ENCODE measurements at places on chromosomes 5 and 9. TPM values are rescaled to one million over a fixed set of nuclear protein-coding genes. Genes with fewer than 3 reads are reported as not detected.
A peak's percentile ranks its signal among the peaks of the same experiment; 100 is the strongest.

DNA sequence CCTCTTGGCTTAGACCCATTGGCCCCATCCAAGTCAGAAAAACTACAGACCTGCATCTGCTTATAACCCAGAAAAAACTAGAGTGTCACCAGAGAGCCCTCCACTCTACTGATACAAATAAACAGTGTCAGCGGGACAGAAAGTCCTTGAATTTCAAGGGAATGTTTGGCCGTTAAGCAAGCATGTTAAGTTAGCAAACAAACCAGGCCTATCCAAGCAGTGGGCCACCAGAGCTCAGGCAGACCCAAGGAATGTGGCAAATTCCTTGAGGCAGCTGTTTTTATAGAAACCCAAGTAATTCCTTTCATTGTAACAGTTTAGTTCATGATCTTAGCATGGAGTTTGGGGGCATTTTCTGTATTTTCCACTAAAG is 70.9 kb downstream of the PRLR start:
- H3K27ac ChIP-seq: no peak overlapping the region
- no peaks in the 10 kb centered on the region for H3K36me3 ChIP-seq
- no peaks in the 10 kb centered on the region for H3K27me3 ChIP-seq
- no peak overlapping the region for H3K4me3 ChIP-seq
- peaks cover 19% of the 10 kb centered on the region for H3K4me1 ChIP-seq

- DNase-seq: no peak
- H3K4me1 ChIP-seq: no peaks in the 10 kb centered on the region
- no peaks in the 10 kb centered on the region for H3K36me3 ChIP-seq
- H3K27me3 ChIP-seq: no peaks in the 10 kb centered on the region
These were observed 177.4 kb downstream of the ELAVL2 start for GRCh38 chr9:23648651-23649050.

DNA sequence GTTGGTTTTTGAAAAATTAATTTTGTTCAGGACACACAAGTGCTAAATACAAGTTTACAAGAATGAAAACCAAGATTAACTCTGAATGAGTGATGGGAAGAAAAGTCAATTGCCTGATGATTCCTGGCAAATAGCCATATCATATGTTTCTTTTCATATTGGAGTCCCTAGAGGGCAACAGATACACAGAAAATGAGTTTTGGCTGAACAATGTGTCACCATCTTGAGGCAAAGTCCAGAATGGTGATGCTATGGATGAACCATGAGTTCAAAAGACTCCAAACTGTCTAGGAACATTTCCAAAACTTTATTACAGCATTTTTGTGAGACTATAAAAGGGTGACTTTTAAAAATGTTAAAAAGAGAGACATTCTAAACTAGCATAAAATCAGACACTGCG is 382.9 kb downstream of the TMEM161B start:
- DNase-seq: no peak
- H3K4me1 ChIP-seq: no peaks in the 10 kb centered on the region
- no peak overlapping the region for H3K27ac ChIP-seq

DNA sequence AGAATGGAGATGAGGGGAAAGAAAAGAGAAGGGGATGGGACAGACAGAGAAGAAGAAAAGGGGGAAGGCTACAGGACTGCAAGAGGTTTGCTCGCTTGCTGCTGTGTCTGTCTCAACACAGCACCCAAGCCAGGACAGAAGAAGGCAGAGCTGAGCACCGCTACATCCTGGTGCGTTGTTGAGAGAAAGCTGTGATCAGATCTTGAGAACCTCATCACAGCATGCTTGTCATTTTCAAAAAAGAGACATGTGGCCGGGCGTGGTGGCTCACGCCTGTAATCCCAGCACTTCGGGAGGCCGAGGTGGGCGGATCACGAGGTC is 110.9 kb downstream of the NXNL2 start:
- H3K27me3 ChIP-seq: no peaks in the 10 kb centered on the region
- peaks cover 3% of the 10 kb centered on the region for H3K4me1 ChIP-seq
- DNase-seq: no peak
- no peak overlapping the region for H3K27ac ChIP-seq

DNA sequence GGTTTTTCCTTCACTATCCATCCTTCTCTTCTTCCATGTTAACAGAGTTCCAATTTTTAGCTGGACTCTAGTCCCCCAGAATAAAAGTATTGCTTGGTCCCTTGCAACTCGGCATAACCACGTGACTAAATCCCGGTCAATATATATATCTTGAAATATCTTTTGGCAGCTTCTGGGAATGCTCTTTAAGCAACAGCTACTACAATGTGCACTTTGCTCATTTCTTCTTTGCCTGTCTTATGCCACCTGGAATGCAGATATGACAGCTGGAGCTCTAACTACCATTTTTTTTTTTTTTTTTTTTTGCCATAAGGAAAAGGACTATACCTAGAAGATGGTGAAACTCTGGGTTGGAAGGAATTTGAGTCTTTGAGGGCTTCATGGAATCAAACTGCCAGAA is 82.6 kb downstream of the GCNT4 start:
- DNase-seq: no peak
- H3K27ac ChIP-seq: no peak overlapping the region
- H3K4me3 ChIP-seq: no peak overlapping the region
- no peaks in the 10 kb centered on the region for H3K4me1 ChIP-seq
- H3K36me3 ChIP-seq: no peaks in the 10 kb centered on the region
- H3K27me3 ChIP-seq: no peaks in the 10 kb centered on the region

GRCh38 chr9:133727277-133727875 is 10.8 kb downstream of the SARDH start:
- no peak overlapping the region for H3K27ac ChIP-seq
- H3K36me3 ChIP-seq: no peaks in the 10 kb centered on the region
- no peaks in the 10 kb centered on the region for H3K4me1 ChIP-seq

DNA sequence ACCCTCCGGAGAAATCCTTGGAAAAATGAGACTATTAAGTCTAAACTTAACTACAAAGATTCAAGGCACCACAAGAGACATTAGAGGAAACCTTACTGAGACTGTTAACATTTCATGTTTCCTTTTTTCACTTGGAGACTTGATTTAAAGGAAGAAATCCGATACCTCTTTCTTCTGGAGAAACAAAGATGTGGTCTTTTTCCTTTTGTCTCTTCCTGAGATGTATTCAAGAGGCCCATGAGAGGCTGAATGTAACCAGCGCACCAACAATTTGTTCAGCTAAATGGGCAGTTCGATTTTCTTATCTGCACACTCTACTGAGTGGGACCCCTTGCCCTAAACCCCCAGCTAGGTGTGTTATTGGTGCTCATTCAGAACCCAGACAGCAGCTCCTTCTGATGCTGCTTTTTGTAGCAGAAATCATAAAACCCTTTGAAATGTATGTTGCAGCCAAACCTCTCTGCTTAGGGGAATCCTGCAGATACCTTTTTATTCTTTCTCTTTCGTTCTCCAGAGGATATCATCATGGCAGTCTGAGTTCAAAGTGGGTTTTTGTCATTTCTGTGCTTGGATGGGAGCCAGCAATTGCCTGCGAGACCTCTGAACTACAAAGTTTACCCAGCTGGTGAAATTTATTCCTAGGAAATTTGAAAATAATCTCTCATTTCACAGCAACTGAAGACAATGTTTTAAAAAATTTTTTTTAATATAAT is 41.9 kb upstream of the ACTBL2 start:
- no peak overlapping the region for H3K4me3 ChIP-seq
- no peak overlapping the region for H3K27ac ChIP-seq
- DNase-seq: no peak
- no peaks in the 10 kb centered on the region for H3K27me3 ChIP-seq
- no peaks in the 10 kb centered on the region for H3K4me1 ChIP-seq

GRCh38 chr9:87824886-87825285 is 57.8 kb upstream of the SPATA31E1 start:
- no peak for DNase-seq
- H3K4me1 ChIP-seq: no peaks in the 10 kb centered on the region
- no peaks in the 10 kb centered on the region for H3K36me3 ChIP-seq
- H3K4me3 ChIP-seq: no peak overlapping the region
- H3K27me3 ChIP-seq: no peaks in the 10 kb centered on the region

DNA sequence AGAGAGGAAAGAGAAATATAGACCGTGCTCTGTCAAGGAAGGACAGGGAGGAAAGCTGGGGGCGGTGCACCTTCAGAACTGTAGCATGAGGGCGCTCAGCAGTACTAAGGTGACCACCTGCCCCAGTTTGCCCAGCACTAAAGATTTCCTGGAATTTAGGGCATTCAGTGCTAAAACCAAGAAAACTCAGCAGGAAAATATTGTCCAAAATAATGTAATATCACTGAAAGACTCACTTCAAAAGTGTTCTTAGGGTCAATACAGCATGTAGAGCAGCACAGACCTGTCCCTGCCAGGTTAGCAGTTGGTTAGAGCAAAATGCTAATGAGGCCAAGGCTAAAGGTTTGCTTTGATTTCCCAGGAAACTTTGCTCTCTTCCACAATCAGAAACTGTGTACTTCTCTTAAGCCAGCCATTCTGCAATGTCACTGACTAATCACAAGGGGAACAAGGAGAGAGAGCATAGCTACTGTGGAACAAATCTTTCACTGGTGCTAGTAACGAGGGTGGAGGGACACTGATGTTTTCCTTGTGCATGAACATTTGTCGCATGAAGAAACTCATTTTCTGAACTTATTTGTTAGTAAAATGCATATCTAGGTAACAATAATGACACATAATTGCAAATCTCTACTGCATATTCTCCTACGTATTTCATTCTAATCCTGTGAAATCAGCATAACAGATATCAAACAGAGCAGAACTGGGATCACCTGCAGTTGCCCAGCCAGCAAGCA is 53.0 kb upstream of the GRAMD2B start:
- no peaks in the 10 kb centered on the region for H3K27me3 ChIP-seq
- H3K4me3 ChIP-seq: no peak overlapping the region
- H3K36me3 ChIP-seq: no peaks in the 10 kb centered on the region
- H3K4me1 ChIP-seq: peaks cover 5% of the 10 kb centered on the region
- H3K27ac ChIP-seq: no peak overlapping the region

DNA sequence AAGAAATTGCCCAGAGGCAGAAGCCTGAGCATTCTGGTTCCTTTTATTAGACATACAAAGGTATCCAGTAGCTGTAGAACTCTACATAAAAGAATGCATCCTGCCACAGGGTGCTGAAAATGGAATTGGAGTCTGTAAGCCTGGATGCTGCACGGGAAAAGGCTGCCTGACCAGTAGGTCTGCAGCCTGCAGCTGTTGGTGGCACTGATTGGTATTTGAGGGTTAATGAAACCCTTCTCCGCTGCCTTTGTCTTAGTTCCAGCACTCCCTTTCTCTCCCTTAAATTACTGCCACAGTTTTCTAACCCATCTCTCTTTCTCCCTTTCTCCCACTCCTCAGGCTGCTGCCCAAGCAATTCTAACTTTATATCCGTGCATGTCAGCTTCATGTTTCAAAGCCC is 64.7 kb downstream of the BRINP1 start:
- no peak for DNase-seq
- no peak overlapping the region for H3K4me3 ChIP-seq
- no peaks in the 10 kb centered on the region for H3K4me1 ChIP-seq
- no peaks in the 10 kb centered on the region for H3K36me3 ChIP-seq
- H3K27ac ChIP-seq: no peak overlapping the region

DNA sequence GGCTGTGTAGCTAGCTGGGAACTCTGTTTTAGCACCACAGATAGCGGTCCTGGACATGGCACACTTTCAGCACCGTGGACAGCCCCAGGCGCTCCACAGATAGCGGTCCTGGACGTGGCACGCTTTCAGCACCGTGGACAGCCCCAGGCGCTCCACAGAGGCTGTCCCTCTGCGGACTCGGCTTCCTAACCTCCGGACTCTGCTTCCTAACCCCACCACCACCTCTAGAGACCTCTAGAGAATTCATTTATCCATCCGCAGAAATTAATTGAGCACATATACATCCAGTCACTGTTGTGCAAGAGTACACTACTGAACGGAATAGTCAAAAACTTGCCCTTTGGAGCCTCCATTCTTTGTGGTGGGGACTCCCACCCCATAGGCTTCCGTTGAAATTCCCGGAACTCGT is 27.4 kb downstream of the UNC5A start:
- H3K27ac ChIP-seq: no peak overlapping the region
- no peak overlapping the region for H3K4me3 ChIP-seq
- no peaks in the 10 kb centered on the region for H3K27me3 ChIP-seq
- H3K36me3 ChIP-seq: no peaks in the 10 kb centered on the region
- peak; percentile 93 for DNase-seq

DNA sequence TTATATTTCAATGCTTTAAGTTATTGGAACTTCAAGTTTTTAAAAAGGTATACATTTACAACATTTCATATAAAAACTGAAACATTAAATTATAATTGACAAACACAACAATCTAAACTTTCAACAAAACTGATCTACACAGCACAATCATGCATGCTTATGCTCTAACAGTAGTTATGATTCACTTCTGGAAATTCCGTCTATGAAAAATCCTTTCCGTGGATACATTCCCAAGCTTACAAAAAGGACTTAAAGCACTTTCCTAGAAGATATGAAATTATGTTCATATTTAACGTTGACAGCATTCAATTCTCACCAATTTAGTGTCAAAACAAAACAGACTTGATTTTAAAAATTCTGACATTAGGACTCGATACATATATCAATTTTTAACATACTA is 3.7 kb downstream of the HNRNPH1 start:
- peak overlapping the region; percentile 1 for H3K4me3 ChIP-seq
- no peaks in the 10 kb centered on the region for H3K36me3 ChIP-seq
- no peak overlapping the region for H3K27ac ChIP-seq
- peaks cover 7% of the 10 kb centered on the region for H3K4me1 ChIP-seq
- no peaks in the 10 kb centered on the region for H3K27me3 ChIP-seq
- DNase-seq: no peak

GRCh38 chr5:90410178-90410762 is 714 bp upstream of the CETN3 start:
- no peaks in the 10 kb centered on the region for H3K36me3 ChIP-seq
- H3K27ac ChIP-seq: peak overlapping the region; percentile 67
- H3K4me1 ChIP-seq: peaks cover 2% of the 10 kb centered on the region

DNA sequence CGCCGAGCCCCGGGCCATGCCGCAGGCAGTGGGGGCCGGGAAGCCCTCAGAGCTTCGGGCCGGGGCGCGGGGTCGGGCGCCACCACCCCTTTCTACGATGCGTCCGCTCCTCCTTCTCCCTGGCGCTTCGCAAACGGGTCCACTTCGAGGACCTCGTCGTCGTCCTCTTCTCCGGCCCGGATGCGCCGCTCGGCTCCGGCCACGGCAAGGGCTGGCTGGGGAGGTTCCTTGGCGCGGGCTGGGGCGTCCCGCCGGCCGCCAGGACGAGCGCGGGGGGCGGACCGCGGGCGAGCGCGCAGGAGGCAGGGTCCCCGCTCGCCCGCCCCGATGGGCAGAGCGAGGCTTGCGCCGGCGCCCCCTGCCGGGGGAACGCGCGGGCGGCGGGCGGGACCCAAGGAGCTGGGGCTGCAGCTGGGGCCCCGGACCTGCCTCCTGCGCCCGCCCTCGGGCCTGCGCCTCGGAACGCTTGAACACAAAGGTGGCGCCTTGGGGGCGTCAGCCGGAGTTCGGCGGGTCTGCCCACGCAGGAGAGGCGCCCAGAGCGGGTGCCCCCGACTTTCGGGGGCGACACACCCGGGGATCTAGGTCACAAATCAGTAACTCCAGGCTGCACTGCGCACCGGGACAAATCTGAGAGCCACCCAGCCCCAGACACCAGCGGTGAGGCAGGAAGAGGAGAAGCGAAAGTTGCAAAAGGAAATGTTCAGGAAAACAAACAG is at the start of gene ROR2:
ROR2 (minus strand) TSS at position 283 of the 719 bp plus-strand sequence.
- H3K36me3 ChIP-seq: no peaks in the 10 kb centered on the region
- peak within 1 kb of the TSS; percentile 61 for H3K27ac ChIP-seq
- no peaks in the 10 kb centered on the region for H3K27me3 ChIP-seq
- DNase-seq: peak; percentile 77
- H3K4me1 ChIP-seq: peaks cover 7% of the 10 kb centered on the region

GRCh38 chr5:160470437-160471361 is 49.0 kb downstream of the PTTG1 start:
- no peak for DNase-seq
- H3K4me3 ChIP-seq: no peak overlapping the region
- peaks cover 6% of the 10 kb centered on the region for H3K4me1 ChIP-seq
- no peak overlapping the region for H3K27ac ChIP-seq
- H3K27me3 ChIP-seq: no peaks in the 10 kb centered on the region

PCDHB16 gene
- 5.6 TPM for total RNA-seq

BTNL3 gene
- total RNA-seq: not detected

HAVCR1 gene
- total RNA-seq: not detected

Data from ovary (tissue), 10 donors.